Amygdala (tissue), 56 donors: ENCODE measurements at places on chromosomes 2 and 18.

- DNase-seq = no peak
Measured at GRCh38 chr18:75830828-75831227, 403.3 kb upstream of the SMIM21 start.

DNA sequence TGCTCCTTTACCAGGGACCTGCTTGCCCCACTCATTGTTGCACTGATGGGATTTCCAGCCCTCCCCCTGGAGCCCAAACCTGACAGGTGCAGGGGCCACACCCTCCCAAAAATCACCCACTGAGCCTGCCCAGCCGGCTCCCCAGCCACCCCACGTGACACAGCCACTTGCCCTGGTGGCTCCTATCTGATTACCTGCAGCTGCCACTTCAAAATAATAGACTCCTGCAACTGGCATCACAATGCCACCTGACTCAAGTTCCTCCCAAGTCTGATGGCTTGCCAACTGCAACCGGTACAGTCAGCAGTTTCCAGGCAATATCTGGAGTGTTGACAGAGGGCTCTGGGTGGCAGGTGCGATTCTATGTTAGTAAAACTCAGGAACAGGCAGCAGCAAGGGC is 66.2 kb downstream of the CRACDL start:
- no peak for DNase-seq

GRCh38 chr2:128306081-128306930 is 12.4 kb downstream of the HS6ST1 start:
- no peak for DNase-seq

DNA sequence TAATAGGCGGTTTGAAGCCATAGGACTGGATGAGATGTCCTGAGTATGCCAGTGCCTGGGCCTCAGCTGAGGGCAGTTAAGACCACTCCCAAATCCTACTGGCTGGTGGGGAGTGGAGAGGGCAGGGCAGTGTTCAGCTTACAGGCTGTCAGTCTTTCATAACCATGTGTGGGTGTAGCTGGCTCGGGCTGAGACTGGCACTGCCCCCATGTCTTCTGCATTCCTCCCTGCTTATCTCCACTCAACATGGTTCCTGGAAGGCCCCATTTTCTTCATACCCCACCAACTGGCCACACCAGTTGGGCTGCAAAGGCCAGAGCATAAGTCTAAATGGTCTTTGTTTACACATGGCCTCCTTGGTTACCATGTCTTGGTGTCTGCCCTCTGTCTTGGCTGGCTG is 17.2 kb upstream of the IL37 start:
- DNase-seq = no peak

DNA sequence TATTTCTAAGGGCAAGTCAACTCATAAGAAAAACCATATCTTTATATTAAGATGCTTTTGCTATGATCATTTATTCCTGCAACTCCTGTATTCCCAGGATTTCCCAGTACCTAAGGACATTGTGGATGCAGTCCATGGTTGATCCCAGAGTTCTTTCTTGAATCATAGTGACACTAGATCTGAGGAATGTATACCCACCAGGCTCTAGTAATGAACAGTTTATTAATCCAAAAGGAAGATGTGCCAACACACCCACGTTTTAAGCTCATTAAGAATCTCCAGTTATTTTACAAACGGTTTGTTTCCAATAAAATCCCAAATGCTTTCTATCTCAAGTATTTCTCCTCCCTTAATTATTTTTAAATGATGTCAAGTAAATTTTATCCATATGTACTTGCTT is 210.8 kb upstream of the ZEB2 start:
- DNase-seq = no peak

- DNase-seq = no peak
Measured at GRCh38 chr2:153870308-153870707, 1.4 kb upstream of the GALNT13 start.

GRCh38 chr2:196745711-196746110 is 53.8 kb downstream of the GTF3C3 start:
- DNase-seq = no peak

GRCh38 chr2:216666461-216667233 is 28.7 kb downstream of the IGFBP5 start:
- peak; percentile 56 for DNase-seq

GRCh38 chr2:218884519-218884918 is 3.9 kb downstream of the WNT10A start:
- DNase-seq = no peak

- no peak for DNase-seq
Measured at GRCh38 chr2:20156076-20156759, 68.7 kb downstream of the SDC1 start.

GRCh38 chr2:58140508-58141072 is 94.0 kb downstream of the VRK2 start:
- DNase-seq = no peak

- DNase-seq = no peak
Measured at GRCh38 chr2:182503886-182504285, 77.0 kb upstream of the PDE1A start.

- no peak for DNase-seq
Measured at GRCh38 chr18:43581936-43582519, 304.7 kb upstream of the SYT4 start.

GRCh38 chr2:21774691-21775368 is 651.1 kb downstream of the TDRD15 start:
- no peak for DNase-seq

DNA sequence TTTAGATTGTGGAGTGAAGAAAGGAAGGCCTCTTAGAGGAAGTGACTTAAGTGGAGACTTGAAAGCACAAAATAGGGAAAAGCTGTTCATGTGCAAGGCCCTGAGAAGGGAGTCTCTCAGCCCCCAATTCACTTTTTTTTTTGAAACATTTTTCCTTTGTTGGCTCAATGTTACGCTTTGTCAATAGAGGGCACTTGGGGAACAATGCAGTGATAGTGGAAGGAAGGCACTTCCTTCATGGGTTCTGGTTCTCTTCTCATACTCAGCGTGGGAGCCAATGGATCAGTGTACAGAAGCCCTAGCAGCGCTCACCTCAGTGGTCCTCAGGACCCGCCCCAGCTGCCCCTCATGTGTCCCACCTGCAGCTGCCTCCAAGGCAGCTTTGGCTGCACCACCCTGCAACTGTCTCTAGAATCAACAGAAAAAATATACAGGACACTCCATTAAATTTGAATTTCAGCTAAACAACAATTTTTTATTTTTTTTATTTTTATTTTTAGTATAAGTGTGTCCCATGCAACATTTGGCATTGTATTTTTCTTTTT is 8.6 kb upstream of the C2orf42 start:
- DNase-seq = no peak

GRCh38 chr2:238970553-238971081 is 122.7 kb downstream of the TWIST2 start:
- peak; percentile 27 for DNase-seq

DNA sequence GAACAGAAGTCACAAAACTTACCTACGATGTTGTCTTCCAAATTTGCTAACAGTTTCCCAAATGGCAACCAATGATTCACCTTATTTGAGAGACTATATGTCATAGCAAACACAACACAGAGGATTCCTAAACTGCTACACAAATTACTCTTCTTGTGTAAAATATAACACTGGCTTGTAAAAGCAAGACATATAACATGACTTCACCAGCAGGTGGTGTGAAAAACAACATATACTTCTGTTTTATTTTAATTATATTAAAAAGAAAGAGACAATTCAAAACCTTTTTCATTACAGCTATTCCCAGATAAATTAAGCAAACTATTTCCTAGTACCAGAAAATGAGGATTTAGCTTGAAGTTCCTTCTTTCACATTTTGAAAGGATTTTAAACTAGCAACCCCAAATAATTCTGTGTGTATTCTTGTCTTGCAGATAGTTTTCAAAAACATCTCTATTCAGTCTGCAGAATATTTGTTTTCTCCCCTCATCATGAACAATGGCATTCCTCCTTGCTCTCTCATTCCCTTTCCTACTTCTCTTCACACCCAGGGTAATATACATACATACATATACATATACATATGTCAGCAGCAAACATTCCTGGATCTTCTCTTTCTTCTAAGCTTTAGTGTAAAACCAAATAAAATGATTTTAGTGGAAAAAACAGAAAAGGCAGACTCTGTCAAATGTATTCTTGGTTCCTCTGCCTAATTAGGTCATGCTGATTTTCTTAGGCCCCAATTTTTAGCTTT is 62.1 kb downstream of the SCN3A start:
- DNase-seq = no peak

- no peak for DNase-seq
Measured at GRCh38 chr2:170711774-170712652, 3.1 kb upstream of the SP5 start.

DNA sequence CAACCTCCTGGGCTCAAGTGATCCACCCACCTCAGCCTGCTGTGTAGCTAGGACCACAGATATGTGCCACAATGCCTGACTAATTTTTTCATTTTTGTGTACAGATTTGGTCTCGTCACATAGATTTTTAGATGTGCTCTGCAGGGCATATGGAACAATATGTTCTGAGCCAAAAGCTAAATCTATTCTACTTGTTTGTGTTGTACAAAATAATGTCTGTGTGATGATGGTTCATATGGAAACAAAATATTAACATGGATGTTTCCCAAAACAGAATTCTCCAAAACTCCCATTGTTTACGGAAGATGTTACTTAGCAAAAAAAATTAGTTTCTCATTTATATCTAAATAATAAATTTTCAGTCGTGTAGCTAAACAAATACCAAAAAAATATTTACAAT is 12.6 kb upstream of the KLHL23 start:
- DNase-seq = no peak

GRCh38 chr2:187644486-187644885 is 90.3 kb upstream of the TFPI start:
- no peak for DNase-seq

- DNase-seq = no peak
Measured at GRCh38 chr18:77061946-77062517, 70.6 kb downstream of the MBP start.

DNA sequence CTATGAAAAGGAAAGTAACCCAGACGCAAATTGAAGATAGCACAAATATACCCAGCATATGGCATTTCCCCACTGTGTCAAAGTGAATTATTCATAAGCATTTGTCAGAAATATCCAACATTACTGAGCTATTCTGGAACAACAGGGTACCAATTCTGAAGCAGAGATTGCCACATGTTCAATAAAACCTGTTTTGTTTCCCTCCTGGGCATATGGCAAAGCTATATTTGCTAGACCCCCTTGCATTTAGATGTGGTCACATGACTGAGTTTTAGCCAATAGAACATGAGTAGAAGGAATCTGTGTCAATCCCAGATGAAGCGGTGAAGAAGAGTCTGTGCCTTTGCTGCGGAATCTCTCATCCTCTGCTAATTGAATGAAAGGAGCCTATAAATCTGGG is 296.4 kb upstream of the DLGAP1 start:
- no peak for DNase-seq

- DNase-seq = no peak
Measured at GRCh38 chr2:8064603-8065002, 617.3 kb upstream of the ID2 start.

GRCh38 chr2:159939946-159940345 is 122.5 kb downstream of the PLA2R1 start:
- DNase-seq = no peak

DNA sequence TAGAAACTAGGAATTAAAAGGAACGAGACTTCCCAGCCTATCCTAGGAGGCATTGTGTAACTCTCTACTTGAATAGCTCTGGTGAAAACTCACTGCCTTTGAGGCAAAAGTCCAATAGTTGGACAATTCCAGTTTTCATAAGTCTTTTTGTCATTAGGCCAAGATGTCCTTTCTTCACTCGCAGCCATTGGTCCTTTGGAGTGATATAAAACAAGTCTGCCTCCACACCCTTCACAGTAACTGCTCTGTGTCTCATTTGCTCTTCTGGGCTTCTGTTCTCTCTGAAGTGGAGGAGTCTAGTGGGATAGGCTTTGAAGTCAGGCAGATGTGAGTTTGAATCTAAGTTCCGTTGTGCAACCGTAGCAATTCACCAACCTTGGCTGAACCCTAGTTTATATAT is 28.2 kb downstream of the ANTXR1 start:
- no peak for DNase-seq

GRCh38 chr2:26245810-26246209 is 1.1 kb downstream of the HADHB start:
- DNase-seq = no peak

- no peak for DNase-seq
Measured at GRCh38 chr2:200324362-200324761, 17.9 kb downstream of the SPATS2L start.

- no peak for DNase-seq
Measured at GRCh38 chr2:151619337-151619989, 114.8 kb downstream of the NEB start.

- no peak for DNase-seq
Measured at GRCh38 chr2:11045294-11045693, 110.0 kb upstream of the SLC66A3 start.

- no peak for DNase-seq
Measured at GRCh38 chr2:86487062-86487461, 45.9 kb downstream of the KDM3A start.

DNA sequence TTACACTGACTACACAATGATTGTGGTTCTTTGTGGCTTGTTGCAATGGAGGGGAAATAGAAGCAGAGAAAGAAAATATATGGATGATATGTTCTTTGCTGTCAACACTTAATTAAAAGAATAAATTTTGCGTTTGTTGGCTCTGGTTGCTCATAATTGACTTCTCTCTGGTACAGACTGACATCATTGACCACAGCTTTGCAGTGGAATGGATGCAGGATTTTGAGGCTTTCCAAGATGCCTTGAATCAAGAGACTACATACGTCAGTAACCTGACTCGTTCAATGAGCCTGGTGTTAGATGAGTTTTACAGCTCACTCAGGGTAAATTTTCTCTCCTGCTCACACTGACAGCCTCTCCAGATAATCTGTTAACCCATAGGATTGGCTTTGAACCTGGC is 9.9 kb downstream of the GPN1 start:
- DNase-seq = no peak

DNA sequence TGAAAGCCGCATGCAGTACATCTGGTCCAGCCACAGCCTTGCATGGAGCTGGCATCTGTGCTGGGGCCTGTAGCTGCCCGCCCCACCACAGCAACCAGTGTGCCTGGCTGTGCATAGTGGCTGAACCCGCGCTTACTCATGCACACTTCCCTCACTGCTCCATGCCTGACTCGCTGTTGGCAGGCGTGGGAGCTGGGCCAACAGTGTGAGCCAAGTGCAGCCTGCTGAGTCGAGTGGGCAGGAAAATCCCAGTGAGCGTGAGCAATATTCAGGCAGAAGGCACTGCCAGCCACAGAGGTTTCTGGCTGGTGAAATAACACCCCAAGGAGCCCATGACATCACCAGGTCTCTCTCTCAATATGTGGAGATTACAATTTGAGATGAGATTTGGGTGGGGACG is 1674.1 kb upstream of the TMEFF2 start:
- DNase-seq = no peak

DNA sequence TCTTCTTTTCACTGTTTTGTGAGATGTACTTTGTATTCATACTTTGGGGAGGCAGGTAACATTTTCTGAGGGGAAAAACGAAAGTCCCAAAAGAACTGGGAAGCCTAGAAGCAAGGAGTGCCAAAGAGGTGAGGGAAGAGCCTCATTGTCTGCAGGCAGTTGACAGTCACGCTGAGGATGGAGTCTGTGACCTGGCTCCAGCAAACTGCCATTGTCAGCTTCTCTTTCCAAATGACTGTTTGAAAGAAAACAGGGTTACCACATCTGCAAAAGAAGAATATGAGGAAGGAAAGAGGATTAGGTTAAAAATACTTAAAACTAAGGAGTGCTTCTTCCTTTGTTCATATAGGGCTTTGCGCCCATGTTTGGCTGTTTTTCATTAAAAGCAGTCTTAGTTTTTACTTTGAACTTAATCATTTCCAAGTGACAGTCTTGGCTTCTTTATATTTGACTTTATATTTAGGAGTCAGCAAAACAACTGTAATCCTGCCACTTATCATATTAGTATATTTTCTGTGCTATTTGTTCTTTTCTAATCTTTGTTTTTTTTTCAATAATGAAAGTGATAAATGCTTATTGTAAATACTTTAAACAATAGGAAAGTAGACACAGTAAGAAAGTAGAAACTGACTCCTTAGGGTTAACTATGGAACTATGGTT is 35.0 kb downstream of the CERS6 start:
- DNase-seq = no peak
